Activated T-cell treated with anti-CD3 and anti-CD28 coated beads, Interleukin-2, amount 50 U/mL, for 72 hours (primary cell): ENCODE measurements at places on chromosomes 3 and 15. TPM values are rescaled to one million over a fixed set of nuclear protein-coding genes. Genes with fewer than 3 reads are reported as not detected.

The CYP1A2 gene
- not detected for total RNA-seq

GRCh38 chr15:40754574-40754882 is 526 bp downstream of the RMDN3 start:
- H3K27ac ChIP-seq: peak overlapping the region; percentile 82
- H3K27me3 ChIP-seq: no peaks in the 10 kb centered on the region
- H3K36me3 ChIP-seq: peaks cover 7% of the 10 kb centered on the region
- peak overlapping the region; percentile 99 for H3K4me3 ChIP-seq

The ARMC8 gene
- 36.8 TPM for total RNA-seq

The SI gene
- total RNA-seq: not detected

DNA sequence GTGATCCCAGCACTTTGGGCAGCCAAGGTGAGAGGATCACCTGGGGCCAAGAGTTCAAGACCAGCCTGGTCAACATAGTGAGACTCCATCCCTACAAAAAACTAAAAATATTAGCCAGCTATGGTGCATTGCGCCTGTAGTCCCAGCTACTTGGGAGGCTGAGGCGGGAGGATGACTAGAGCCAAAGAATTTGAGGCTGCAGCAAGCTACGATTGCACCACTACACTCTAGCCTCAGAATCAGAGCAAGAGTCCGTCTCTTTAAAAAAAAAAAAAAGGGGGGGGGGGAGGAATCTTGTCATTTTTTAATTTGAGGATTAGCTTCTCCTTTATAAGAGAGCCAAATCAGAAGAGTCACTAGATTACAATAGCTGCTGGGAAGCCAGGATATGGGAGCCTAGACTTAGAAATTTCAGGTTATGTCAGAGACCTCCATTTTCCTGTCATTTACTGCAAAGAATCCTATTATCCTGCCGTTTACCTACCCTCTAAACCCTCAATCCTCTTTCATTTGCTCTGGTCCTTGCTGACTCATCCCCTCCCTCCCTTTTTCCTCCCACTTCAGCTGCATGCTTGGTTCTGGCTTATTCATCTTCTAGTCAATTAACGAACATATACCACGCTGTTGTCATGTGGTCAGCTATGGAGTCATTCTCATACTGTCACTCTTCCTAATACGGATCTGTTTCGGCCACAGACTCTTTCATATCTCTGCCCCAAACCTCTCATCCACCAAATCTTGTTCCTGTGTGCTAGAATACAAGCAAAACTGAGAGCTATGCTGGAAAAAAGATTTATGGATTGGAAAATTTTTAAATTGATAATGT is 83.8 kb upstream of the PPIB start:
- peaks cover 9% of the 10 kb centered on the region for H3K36me3 ChIP-seq
- peak overlapping the region; percentile 26 for H3K27ac ChIP-seq
- peak overlapping the region; percentile 67 for H3K4me3 ChIP-seq
- peaks cover 49% of the 10 kb centered on the region for H3K4me1 ChIP-seq
- H3K27me3 ChIP-seq: no peaks in the 10 kb centered on the region
- DNase-seq: peak; percentile 77

The HDC gene
- total RNA-seq: 1.7 TPM

- DNase-seq: no peak
- H3K27me3 ChIP-seq: peaks cover 5% of the 10 kb centered on the region
- H3K27ac ChIP-seq: no peak within 1 kb of the TSS
- H3K36me3 ChIP-seq: no peaks in the 10 kb centered on the region
- H3K4me1 ChIP-seq: no peaks in the 10 kb centered on the region
These were observed at the start of gene ZNF385D for GRCh38 chr3:21750831-21751391. TSS of gene ZNF385D (minus strand) at chr3:21751210. CDS start at chr3:21750916, 294 bp downstream.

- no peak overlapping the region for H3K4me3 ChIP-seq
- no peak for DNase-seq
- H3K27ac ChIP-seq: no peak overlapping the region
- H3K4me1 ChIP-seq: no peaks in the 10 kb centered on the region
- peaks cover 6% of the 10 kb centered on the region for H3K36me3 ChIP-seq
These were observed 211.9 kb downstream of the MYRIP start for GRCh38 chr3:40021338-40021737.

The C3orf70 gene
- total RNA-seq: 0.05 TPM
